Sigmoid colon (tissue), 7 donors: ENCODE measurements at places on chromosomes 12 and 14. TPM values are rescaled to one million over a fixed set of nuclear protein-coding genes. Genes with fewer than 3 reads are reported as not detected.

GRCh38 chr14:64598404-64598803, 48.6 kb downstream of the PPP1R36 start:
- DNase-seq = no peak

DNA sequence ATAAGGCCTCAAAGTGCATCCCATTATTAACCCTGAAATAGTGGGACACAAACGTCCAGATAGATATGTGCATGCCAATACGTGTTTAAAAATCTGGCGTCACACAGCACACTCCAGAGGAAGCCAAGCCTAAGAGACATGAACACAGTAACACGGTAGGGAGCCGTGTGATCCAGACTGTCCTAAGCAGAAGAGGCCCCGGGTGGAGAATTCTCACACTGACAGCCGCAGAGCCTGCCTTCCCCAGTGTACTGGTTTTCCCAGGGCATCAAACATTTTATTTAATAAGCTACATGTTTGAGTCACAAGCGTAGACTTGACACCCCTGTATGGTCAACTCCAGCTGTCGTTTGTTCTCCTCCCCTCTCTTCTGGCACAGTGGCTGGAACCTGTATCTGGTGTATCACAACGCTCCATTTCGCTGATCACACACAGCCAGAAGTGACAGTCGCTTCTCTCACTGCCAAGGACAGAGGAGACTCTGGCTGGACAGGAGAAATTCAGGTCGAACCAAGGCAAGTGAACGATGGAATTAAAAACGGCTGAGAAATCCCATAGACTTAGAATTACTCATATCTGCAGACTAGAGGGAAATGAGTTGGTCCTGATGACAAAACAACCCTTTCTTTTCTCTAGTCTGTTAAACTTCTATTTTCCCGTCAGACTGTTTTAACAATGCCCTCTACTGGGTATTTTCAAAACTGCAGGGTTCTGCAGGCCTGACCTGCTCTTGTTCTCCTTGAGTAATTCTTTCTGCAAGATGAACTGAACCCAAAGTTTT, 359.9 kb downstream of the RGS6 start:
- no peak for DNase-seq

DNA sequence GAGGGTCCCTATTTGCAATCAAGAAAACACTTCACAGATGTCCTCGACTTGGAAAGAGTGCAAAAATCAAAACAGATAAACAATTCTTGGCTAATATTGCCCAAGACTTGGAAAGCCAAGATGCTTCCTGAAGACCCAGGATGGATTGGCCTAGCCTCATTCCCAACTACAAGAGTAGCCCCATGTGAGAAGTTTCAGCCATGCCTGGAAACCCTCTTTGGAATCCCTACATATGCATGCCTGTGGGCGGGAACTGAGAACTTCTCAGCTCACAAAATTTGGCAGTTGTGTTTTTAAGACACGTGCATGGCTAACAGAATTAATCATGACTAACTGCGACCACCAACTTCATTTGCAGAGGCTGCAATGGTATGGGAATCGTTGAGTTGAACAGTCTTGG, 283.2 kb upstream of the TBX3 start:
- DNase-seq = no peak

- no peak for DNase-seq
These were observed 210.1 kb upstream of the TBX3 start for GRCh38 chr12:114894076-114894475.

DNA sequence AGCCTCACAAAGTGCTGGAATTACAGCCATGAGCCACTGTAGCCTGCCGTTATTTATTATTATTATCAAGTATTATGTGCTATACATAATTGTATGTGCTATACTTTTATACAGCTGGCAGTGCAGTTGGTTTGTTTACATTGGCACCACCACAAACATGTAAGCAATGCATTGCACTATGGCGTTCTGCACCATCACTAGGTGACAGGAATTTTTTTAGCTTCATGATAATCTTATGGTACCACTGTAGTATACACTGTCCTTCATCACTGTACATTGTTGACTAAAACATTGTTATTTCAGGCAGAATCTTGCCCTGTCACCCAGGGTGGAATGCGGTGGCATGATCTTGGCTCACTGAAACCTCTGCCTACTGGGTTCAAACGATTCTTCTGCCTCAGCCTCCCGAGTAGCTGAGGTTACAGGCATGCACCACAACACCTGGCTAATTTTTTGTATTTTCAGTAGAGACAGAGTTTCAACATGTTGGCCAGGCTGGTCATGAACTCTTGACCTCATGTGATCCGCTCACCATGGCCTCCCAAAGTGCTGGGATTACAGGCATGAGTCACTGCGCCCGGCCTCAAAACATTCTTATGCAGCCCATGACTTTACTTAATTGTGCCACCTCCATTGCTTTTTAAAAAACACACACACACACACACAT, 17.1 kb downstream of the MRPL42 start:
- DNase-seq = no peak

GRCh38 chr12:69821032-69821455, 4.0 kb upstream of the MYRFL start:
- no peak for DNase-seq

- no peak for DNase-seq
These were observed 357.9 kb downstream of the BCL11B start for GRCh38 chr14:98913967-98914650.

GRCh38 chr12:115251727-115252126, 567.8 kb upstream of the TBX3 start:
- no peak for DNase-seq

DNA sequence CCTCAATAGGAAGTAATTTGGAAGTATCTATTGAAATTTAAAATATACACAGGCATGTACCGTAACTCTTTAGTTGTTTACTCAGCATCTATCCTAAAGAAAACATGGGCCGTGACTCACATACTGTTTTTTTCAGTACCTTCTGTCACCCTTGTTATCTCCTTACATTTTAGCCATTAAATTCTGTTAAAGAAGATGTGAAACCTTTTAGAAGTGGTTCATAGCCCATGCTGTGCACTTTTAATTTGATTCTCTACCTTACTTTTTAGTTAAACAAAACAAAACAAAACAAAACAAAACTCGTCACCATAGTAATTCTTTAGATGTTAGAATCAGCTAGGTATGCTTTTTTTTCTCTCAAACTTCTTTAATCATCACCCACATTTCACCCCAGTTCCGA, 494.4 kb upstream of the RGS6 start:
- DNase-seq = no peak

GRCh38 chr14:39393289-39393688, 38.9 kb downstream of the FBXO33 start:
- no peak for DNase-seq

DNA sequence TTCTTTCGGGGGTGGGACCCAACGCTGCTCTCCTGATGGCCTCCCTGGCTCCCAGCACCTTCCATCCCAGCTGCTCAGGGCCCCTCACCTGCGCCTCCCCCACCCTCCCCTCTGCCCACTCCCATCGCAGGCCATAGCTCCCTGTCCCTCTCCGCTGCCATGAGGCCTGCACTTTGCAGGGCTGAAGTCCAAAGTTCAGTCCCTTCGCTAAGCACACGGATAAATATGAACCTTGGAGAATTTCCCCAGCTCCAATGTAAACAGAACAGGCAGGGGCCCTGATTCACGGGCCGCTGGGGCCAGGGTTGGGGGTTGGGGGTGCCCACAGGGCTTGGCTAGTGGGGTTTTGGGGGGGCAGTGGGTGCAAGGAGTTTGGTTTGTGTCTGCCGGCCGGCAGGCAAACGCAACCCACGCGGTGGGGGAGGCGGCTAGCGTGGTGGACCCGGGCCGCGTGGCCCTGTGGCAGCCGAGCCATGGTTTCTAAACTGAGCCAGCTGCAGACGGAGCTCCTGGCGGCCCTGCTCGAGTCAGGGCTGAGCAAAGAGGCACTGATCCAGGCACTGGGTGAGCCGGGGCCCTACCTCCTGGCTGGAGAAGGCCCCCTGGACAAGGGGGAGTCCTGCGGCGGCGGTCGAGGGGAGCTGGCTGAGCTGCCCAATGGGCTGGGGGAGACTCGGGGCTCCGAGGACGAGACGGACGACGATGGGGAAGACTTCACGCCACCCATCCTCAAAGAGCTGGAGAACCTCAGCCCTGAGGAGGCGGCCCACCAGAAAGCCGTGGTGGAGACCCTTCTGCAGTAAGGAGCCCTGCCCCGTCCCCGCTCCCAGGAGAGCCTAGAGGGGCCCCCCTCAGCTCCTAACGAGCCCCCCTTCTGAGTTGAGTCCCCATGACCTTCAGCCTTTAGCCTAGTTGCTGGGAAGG, at the start of gene HNF1A:
Gene HNF1A (plus strand): TSS at position 248 of the 924 bp plus-strand sequence. CDS start 226 bp downstream, at position 474.
- DNase-seq = no peak

DNA sequence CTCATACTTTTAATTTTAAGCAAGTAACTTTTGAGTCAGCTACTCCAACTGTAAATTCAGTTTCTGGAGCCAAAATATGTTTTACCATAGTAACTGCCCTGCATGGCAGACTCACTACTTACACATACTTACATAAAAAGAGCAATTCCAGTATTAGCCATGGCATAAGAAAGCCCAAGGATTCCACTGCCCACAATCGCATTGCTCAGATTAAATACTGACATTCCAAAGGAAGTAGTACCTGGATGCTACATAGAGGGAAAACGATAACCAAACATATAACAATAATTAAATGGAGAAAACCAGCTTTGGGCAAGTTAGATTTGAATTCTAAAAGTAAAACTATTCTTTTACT, 2.2 kb downstream of the SLC38A2 start:
- DNase-seq = no peak

DNA sequence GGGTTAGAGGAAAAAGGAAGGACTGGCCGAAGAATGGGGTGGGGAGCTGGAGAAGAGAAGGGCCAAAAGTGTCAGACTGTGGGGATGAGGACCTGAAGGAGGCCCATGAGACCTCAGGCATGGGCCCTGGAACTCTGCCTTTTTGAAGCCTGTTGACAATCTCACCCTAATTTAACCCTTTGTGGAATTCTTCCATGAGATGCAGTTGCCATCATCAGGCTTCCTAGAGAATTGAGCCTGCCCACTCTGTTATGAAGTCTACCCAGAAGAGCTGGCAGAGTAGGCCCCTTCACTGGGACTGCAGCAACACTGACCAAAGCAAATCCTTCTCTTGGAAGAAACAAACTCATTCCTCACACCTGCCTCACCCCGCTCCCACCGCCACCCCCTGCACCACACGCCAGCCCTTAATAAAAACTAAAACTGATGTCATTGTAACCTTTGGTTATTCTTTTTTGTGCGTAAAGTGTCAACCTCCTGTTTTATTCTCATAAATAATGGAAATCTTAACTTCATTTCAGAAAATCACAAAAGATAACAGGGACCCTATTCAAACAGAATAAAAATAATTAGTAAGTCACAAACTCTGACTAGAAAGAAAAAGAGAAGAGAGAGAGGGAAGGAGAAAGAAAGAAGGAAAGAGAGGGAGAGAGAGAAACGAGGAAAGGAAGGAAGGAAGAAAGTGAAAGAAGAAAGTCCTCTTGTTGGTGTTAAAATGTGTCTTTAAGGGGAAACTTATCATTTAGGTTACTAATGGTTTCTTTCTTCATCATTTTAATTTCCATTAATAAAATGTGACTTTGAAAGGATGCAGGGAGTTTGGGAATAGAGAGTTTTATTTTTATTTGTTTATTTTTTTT, 61.3 kb downstream of the CRADD start:
- DNase-seq = peak; percentile 72

DNA sequence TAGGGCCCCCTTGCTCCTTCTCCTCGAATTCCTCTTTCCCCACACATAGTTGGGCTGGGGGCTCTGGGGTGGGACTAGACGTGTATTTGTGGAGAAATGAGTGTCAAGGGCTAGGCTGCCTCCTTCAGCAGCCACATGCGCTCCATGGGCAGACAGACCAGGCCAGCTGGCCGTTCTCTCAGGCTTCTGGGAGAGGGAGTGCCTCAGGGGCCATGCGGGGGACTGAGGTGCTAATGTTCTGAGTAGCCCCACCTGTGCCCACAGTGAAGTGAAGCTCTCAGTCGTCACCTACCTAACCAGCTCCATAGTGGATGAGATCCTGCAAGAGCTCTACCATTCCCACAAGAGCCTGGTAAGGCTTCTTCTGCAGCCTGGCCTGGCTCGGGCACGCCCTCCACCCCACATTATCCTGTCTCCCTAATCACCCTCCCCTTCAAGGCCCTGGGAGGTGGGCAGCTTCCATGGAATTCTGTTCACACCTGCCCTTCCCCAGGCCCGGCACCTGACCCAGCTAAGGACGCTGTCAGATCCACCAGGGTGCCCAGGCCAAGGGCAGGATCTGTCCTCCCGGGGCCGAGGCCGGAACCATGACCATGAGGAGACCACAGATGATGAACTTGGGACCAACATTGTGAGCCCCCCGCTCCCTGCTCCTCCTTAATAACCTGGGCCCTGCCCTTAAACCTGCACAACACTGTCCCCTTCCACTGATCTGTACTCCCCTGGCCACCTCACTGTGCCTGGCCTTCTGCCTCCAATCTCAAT, 9.0 kb upstream of the CPNE6 start:
- DNase-seq = peak; percentile 49

DNA sequence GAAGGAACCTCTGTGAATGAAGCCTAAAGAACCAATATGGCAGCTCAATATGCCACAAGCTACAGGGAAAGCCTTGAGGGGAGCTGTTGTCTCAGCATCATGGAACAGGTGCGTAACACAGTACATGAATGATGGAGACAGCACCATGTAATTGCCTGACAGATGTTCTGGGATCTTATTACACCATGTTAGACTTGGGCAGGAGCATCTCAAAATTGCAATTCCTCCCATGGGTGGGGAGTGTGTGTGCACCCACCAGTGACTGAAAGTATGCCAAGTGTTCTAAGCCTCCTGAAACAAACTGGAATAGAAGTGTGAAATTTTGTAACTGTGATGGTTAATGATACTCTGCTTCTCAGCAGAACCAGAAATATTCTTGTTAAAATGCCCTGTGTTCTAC, 151.0 kb upstream of the SRRM4 start:
- DNase-seq = no peak

- no peak for DNase-seq
These were observed 947.6 kb upstream of the MDGA2 start for GRCh38 chr14:48622980-48623379.

DNA sequence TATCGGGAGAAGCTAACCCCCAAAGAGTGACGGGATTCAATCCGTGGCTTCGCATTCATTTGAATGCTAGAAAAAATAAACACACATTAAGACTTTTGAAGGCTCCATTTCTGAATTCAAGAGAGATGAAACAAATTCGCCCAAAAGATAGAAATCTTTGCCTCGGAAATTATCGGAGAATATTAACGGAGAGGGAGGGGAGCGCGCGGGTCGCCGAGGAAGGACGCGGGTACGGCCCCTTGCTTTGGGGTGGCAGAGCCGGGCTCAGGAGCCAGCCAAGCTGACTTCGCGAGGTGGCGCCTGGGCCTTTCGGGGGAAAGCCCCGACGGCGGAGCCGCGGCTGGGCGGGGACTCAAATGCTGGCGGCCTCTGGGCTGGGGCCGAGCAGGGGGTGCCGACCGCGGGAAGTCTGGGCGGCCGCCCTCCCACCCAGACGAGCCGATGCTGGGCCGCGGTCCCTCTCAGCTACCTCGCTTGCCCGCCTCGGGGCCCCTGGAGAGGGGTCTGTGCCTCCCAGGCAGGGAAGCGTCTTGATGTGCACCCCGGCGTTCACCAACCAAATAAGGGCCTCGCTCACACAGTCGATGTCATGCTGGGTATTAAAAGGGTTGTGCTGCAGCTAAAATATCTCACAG, 14.7 kb downstream of the NKX2-1 start:
- DNase-seq = no peak

GRCh38 chr14:60161196-60162107, 3.7 kb downstream of the DHRS7 start:
- DNase-seq = peak; percentile 73

- no peak for DNase-seq
These were observed 246.6 kb downstream of the BCL11B start for GRCh38 chr14:99025418-99025817.

PPP2R5E gene
- 26.4 TPM for total RNA-seq

SLC17A8 gene
- not detected for total RNA-seq

B4GALNT1 gene
- 3.2 TPM for total RNA-seq

KCNH3 gene
- 0.83 TPM for total RNA-seq

CACNA2D4 gene
- 4.9 TPM for total RNA-seq

SYNDIG1L gene
- not detected for total RNA-seq

CLEC12A gene
- 1.4 TPM for total RNA-seq

FOXN4 gene
- total RNA-seq = not detected
